ENCODE measurements at places on chromosomes 5 and 9. TPM values are rescaled to one million over a fixed set of nuclear protein-coding genes. Genes with fewer than 3 reads are reported as not detected.

DNA sequence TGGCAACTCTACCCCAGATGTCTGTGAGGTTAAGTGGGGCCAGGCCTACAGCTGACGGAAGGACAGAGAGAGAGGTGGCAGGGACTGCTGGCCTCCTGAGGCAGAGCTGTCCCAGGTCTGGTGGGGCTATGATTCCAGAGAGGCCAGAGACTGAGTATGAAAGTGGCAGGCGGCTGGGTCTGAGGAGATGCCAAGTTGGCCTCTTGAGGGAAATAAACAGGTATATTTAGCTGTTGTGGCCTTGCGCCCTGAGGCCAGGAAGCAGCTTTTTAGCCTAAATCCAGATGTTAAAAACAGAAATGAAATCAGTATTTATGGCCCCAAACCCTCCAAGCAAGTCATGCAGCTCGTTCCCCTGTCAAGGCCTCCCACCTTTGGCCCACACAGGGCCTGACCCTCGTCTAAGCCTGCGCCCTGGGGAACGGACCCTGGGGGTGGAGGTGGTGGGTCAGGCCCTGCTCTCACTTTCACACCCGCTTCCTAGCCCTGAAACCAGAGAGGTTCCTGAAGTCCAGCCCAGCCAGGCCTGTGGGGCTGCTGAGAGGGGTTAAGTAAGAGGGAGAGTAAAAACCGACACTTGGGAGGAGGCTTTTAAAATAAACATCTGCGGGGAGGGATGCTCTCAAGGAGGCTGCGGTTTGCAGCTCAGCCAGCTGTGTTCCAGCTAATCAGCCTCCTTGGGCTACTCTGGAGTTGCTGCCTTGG is 18.7 kb downstream of the PCDHGC5 start:
- peak; percentile 92 for DNase-seq

GRCh38 chr9:83706676-83707517 is 861 bp downstream of the UBQLN1 start:
- no peak for DNase-seq

DNA sequence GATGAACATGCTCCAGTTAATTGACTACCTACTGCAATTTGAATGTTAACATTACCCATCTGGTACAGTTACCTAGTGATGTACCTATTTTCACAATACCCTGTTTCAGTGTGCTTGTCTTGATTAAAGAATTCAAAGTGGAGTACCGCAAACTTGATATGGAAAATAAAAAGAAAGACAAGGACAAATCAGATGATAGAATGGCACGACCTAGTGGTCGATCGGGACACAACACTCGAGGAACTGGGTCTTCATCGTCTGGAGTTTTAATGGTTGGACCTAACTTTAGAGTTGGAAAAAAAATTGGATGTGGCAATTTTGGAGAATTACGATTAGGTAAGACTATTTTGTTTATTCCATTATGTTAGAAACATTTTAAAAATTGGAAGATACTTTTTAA is 33.5 kb downstream of the CSNK1G3 start:
- peak; percentile 42 for DNase-seq

The F2RL1 gene
- 3.1 TPM for total RNA-seq

The AGXT2 gene
- not detected for total RNA-seq

- peak; percentile 39 for DNase-seq
Measured at GRCh38 chr5:65808251-65808741, 86.3 kb downstream of the NLN start.

DNA sequence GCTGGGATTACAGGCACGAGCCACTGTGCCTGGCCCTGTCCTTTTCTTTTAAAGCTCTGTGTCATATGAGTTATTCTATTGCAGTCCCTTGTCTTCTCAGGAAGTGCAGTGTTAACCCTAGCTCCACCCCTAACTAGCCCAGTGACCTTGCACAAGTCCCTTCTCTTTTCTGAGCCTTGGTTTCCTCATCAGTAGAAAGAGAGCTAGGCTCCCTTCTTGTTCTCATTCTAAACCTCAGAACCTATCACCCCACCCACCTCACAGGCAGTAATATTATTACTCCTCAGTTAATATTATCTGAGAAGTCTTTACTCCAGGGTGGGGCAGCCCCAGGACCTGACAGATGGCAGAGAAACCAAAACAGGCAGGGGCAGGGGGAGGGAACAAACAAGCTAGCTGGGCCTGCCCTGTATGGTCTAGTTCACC is 7.2 kb downstream of the CYFIP2 start:
- no peak for DNase-seq

The SLC34A3 gene
- total RNA-seq = not detected

- no peak for DNase-seq
Measured at GRCh38 chr5:142537938-142538337, 148.0 kb downstream of the FGF1 start.

The DMRT3 gene
- not detected for total RNA-seq

The NEURL1B gene
- 2.5 TPM for total RNA-seq

GRCh38 chr9:74173284-74173683 is 323.9 kb upstream of the RORB start:
- DNase-seq = no peak

GRCh38 chr9:96408409-96409280 is 9.5 kb downstream of the ZNF367 start:
- no peak for DNase-seq

DNA sequence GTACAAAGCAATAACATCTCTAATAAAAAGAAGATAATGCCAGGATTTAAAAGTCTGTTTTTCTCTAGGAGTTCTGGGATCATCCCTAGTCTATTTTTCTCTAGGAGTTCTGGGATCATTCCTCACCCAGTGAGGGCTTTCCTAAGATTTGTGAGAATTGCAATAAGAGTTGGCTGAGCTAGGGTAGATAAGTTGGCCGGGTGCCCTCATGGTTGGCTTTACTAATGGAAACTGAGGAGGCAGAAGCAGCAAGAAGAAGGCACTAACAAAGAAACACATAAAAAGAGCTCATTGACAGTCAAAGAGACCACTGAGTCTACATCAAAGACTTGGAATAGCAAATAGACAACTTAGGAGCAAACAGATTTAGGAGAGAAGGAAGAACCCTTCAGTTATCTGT is 4.2 kb downstream of the SLC1A3 start:
- DNase-seq = no peak

- no peak for DNase-seq
Measured at GRCh38 chr5:127055880-127056653, 17.2 kb downstream of the C5orf63 start.

- DNase-seq = peak; percentile 1
Measured at GRCh38 chr9:135216791-135217441, 129.4 kb downstream of the OLFM1 start.

GRCh38 chr9:34413231-34413852 is 36.6 kb upstream of the MYORG start:
- peak; percentile 60 for DNase-seq

The PDCD1LG2 gene
- 10.9 TPM for total RNA-seq

The DBH gene
- total RNA-seq = not detected

The CDHR2 gene
- total RNA-seq = not detected

GRCh38 chr5:30100148-30100713 is 1093.3 kb upstream of the CDH6 start:
- DNase-seq = peak; percentile 8

The C5orf63 gene
- total RNA-seq = 4.0 TPM

GRCh38 chr5:75045071-75045470 is 7.3 kb downstream of the GCNT4 start:
- DNase-seq = no peak

DNA sequence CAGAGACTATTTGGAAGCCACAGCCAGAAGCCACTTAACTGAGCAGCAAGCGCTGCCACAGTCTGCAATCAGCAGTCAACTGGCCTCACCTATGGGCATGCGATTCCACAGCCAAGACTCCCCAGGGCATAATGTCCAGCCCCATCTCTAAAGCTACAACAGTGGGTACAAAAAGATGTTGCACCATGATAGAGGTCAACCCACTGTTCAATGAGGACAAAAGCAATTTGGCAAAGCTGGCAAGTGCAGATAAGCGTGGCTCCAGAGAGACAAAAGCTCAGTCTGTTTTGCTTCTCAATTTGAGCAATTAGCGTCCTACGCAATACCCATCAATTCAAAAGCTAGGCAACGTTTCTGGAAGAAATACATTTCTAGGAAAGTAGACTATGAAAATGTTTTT is 3.2 kb downstream of the TAS2R1 start:
- DNase-seq = no peak

DNA sequence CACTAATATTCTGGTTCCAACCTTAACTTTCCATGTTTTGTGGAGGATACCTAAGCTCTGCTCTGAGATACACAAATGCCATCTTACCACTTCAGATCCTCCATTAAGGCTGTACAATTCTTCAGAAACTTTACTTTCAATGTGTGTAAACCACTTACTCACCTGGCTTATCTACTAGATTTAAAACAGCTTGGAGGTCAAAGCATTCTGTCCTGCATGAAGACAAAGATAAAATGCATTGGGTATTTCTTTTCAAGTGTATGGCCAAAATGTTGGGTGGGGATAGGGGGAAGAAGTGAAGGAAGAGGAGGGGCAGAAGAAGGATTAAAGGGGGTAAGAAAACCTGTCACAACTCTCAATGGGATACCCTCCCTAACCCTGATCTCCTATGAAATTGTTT is 939 bp downstream of the GOLGA1 start:
- DNase-seq = no peak

DNA sequence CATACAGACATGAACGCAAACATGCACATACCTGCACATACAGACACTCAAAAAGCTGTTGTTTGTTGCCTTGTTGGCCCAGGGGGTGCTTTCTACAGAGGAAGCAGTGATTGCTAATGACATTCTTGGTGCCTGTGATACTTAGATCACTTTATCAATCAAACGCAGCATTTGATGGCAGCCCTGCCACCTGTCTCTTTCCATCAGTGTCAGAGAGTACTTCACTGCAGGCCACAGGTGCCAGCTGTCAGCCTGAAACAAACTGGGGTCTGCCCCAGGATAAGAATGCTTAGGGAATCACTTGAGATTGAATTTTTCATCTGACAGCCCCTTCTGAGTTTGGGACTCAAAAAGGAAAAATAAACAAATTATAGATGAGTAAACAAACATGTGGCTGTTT is 388.9 kb upstream of the SGCD start:
- DNase-seq = no peak

The PCDHA11 gene
- total RNA-seq = 0.08 TPM

DNA sequence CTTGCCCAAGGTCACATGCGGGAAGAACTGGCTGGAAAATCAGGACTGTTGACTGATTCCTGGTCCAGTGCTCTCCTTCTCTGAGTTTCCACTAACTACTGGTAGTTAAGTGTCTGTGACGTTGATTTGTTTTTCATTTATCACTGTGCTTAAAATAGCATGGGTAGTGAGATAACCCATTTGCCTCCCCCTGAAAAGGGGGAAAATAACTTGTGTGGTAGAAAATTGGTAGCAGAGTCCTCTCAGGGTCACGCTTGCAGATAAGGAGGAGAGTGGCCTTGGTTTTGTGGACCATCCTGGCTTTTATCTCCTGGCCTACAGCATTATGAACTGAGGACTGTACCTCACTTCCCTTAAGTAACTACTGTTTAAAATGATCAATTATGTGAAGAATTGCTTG is 10.9 kb downstream of the FUBP3 start:
- no peak for DNase-seq

DNA sequence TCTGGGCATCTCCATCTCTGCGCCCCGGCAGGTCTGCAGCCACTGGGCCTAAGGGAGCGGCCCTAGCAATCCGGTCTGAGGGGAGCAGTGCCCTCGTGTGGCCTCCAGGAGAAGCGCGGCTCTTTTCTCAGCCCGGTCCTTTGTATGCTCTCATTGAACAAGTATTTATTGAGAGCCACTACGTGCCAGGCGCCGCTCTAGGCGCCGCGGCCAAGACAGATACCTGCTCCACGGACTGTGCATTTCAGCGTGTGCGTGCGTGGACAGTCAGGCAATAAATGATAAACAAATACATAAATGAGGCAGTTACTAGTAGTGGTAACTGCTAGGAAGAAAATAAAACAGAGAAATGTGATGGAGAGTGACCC is 2.3 kb upstream of the SLC4A9 start:
- DNase-seq = peak; percentile 88

GRCh38 chr5:171534043-171534895 is 114.8 kb downstream of the FGF18 start:
- DNase-seq = no peak

The ZNF354C gene
- 10.5 TPM for total RNA-seq

The PKD2L2 gene
- not detected for total RNA-seq

- DNase-seq = peak; percentile 76
Measured at GRCh38 chr9:127873886-127874285, 3.6 kb downstream of the AK1 start.

All from fibroblast of the aortic adventitia (primary cell).